CD4-positive, alpha-beta T cell treated with Interleukin-21 for 1 hour (primary cell): ENCODE measurements at places on chromosomes 16 and 17.

DNA sequence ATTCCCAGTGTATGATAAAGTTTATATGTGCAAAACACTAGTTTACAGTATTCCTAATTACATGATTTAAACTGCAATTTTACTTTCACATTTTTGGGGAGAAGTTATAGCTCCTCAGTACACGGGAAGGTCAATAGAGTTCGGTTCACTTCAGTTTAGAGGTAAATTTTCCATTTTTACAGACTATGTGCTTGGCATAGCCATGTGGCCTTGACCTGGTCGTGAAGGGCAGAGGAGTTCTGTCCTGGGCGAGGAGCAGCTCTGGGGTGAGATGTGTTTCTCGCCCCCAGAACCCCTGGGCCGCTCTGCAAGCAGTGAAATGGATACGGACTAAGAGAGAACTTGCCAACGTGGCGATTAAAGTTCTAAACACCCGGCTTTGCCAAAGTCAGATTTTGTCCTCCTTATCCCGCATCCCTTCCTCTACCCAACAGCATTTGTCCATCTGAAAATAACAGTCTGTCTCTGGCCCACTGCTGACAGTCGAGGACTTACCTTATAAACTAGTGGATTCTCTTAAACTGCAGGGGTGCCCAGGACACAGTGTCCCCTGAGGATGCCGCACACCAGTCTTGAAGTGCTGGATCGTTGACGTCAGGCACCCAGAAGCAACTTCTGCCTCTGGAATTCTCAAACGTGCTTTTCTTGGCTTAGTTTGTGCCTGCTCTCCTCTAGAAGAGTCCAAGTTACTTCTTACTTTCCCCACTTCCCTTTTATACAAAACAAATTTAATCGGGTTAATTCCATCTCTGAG lies 1.5 kb upstream of the SIAH1 start:
- DNase-seq = no peak

GRCh38 chr16:88924834-88925539 lies 52.0 kb downstream of the CBFA2T3 start:
- DNase-seq = no peak

- no peak for DNase-seq
Observed at GRCh38 chr17:47630614-47631013, 19.1 kb upstream of the KPNB1 start.

GRCh38 chr17:41686281-41686680 lies 2.4 kb upstream of the EIF1 start:
- no peak for DNase-seq

DNA sequence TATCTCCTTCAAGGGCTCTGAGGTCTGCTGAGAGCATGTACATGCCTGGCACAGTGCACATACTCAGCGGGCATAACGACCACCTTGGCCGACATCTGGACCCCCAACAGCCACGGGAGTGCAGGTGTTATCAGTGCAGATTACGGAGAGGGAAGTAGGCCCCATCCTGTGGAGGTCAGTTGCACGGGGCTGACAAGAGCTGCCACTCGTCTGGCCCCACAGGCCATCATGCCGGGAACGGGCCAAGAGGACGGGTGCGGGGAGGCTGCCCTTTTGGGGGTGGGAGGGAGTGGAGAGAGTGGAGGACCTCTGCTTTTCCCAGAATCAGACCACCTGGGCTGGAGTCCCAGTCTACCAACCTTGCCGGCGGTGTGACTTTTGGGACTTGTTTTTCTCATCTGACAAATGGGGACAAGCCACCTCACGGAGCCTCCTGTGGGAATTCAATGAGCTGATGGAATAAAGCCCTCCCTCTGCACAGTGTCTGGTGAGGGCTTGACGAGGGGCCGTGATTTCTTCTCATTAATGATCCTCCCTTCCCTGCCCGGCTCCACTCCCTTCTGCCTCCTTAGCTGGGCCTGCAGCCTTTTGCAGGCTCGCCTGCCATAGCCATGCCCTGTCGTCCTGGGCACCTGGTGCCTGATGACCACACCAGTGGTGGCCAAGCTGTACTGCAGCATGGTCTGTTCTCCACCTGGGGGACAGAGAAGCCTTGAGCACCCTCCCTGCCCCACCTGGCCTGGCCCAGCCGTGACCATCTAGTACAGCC lies 4.6 kb downstream of the PRSS33 start:
- DNase-seq = no peak

GRCh38 chr17:76940295-76940694 lies 72.1 kb downstream of the MGAT5B start:
- no peak for DNase-seq

GRCh38 chr16:6993544-6993943 lies 339.1 kb upstream of the RBFOX1 start:
- DNase-seq = no peak

DNA sequence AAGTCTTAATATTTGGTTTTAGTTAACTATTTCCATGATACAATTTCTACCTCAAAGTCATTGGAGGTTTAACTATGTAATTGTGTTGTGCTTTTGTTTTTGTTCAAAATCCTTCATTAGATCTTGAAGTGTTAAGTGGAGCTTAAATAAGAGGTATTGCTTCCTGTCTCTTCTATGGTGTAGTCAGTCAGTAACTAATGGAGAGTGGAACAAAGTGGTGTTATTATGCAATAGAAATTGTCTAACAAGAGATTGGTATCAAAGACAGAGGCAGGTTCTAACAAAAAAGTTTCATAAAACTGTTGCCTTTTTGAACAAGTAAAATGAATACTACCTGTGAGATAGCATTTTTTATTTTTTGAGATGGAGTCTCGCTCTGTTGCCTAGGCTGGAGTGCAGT lies 45.2 kb downstream of the GRB7 start:
- DNase-seq = no peak

DNA sequence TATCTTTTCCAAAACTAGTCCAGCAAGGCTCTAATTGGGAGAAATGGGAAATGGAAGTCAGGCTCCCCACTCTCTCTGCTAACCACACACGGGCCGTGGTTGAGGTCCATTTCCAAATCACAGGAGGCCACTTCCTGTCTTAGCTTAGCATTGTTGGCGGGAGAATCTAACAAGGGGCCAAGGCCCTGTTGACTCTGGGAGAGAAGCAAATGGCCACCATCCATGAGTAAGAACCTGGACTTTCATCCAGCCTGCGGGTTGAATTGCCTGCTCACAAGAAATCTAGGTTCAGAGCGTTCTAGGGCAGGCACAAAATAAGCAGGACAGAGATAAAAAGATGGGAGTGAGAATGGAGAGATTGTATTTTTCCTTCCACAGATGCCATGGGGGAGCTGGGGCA lies 5.7 kb downstream of the FAM20A start:
- no peak for DNase-seq

GRCh38 chr17:44349553-44350070 lies 4.5 kb downstream of the GRN start:
- DNase-seq = no peak

DNA sequence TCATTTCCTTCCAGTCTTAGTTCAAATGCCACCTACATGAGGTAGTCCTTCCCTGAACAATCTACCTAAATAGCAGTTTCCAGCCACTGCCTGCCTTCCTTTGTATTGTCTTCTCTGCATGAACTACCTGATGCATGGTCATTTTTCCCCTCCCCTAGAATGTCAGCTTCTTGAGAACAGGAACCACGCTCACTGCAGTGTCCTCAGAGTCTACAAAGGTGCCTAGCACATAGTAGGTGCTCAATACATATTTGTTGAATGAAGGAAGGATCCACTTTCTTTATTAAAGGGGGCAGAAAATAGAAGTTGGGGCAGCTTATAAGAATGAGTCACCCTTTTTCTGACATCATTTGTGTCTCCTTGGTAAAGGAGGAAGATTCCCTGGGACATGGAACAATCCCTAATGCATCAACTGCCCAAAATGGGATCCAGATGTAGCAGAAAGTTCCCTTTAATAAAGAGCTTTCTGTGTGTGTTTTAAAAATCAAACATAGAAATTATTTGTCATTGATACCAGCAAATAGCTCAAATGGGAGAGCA lies 4.4 kb upstream of the CYLD start:
- DNase-seq = no peak

- peak; percentile 60 for DNase-seq
Observed at GRCh38 chr16:20849589-20850390, 43.5 kb downstream of the REXO5 start.

DNA sequence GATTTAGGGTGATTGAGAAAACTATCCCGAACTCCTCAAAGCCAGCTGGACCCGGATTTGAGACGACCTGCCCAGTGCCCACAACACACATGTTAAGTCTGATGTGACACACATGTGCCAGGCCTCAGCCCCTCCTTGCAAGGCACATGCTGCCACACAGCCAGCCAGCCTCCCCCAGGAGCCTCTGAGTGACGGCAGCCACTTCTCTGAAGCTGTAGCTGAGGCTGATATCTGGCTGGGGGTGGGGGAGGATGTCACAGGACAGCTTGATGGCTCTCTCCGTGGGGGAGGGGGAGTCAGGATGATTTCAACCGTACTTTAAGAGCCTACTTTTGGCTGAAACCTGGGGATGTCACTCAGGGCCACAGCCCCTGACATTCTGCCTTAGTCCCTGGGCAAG lies 40.9 kb downstream of the SRCIN1 start:
- DNase-seq = no peak

GRCh38 chr16:66442502-66443268 lies 15.6 kb downstream of the BEAN1 start:
- DNase-seq = no peak

GRCh38 chr16:69182730-69183416 lies 4.1 kb upstream of the SNTB2 start:
- no peak for DNase-seq

GRCh38 chr17:50426814-50427787 lies 1.1 kb downstream of the ACSF2 start:
- peak; percentile 17 for DNase-seq

GRCh38 chr17:47990962-47991731 lies 20.2 kb downstream of the CDK5RAP3 start:
- no peak for DNase-seq
